COLO829 (cell line): ENCODE measurements at places on chromosomes 2 and 18.

- DNase-seq = no peak
These were observed 350.9 kb upstream of the CDH20 start for GRCh38 chr18:60982329-60982695.

DNA sequence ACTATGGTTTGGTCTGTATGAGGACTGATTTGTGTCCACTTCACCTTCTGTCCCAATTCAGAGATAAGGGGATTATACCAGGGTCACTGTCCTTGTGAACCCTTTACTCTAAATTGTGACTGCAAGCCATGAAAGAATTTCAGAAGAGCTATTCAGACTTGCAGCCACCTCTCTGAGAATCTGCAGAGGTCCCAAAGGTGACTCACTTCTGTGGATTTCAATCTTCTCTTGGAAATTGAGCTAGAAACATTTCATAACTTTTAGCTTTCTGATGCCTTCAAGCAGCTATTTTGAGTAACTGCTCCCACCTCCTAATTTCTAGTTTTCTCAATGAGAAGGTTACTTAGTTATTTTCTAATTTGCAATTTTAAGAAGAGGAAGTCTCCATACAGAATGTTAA is 1242.4 kb upstream of the ACVR2A start:
- no peak for DNase-seq

DNA sequence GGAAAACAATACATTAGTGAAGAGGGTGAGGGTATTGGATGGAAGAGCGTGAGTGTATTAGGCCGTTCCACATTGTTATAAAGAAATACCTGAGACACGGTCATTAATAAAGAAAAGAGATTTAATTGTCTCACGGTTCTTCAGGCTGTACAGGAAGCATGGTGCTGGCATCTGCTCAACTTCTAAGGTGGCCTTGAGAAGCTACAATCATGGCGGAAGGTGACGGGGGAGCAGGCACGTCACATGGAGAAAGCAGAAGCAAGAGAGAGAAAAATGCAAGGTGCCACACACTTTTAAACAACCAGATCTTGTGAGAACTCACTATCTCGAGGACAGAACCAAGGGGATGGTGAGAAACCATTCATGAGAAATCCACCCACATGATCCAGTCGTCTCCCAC is 18.2 kb downstream of the HPCAL1 start:
- DNase-seq = no peak

GRCh38 chr18:45275367-45276113 is 339.7 kb upstream of the SLC14A2 start:
- no peak for DNase-seq

GRCh38 chr2:161983866-161984265 is 90.1 kb downstream of the DPP4 start:
- no peak for DNase-seq

DNA sequence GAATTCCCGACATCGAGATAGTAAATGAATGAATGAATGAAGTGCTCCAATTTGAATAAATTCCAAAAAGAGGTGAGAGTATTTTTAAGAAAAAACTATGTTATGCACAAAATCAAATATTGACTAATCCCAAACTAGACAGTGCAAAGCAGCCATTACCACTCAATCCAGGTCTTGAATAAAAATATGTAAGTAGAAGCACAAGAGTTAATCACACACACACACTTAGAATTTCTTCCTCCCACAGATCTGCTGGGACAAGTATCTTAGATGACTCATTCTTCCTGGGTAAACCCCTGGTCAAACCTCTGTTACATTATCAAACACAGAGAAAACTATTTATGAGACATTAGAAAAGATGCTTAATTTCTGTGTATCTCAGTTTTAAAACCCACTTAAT is 102.0 kb downstream of the PLA2R1 start:
- DNase-seq = peak; percentile 76

DNA sequence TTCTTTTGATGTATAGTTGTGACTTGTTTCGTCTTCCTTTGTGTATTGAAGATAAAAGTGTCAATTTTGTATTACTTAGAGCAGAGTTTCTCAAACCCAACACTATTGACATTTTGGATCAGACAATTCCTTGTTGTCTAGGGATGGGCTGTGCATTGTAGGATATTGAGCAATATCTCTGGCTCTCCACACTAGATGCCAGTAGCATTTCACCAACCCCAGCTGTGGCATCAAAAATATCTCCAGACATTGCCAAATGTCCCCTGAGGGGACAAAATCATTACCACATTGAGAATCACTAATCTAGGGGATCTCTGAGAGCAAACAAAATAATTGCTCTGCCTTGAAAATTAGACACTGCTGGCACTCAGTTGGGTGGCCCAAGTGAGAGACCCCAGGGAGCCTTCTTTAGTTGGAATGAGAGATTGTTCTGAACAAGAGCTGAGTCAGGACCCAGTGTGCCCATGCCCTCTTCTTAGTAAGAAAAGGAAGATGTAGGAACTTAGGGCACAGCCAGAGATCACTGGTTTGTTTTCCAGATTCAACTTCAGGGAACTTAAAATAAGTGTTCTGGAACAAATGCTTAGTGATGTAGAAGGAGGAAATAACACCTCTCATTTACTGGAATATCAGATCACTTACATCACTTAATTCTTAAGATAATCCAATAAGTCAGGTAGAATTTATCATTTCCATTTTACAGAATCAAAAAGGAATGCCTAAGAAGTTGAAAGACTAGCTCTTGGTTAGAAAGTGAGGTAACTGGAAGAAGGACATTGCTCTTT is 466.6 kb upstream of the TNP1 start:
- DNase-seq = peak; percentile 46

- no peak for DNase-seq
These were observed 5.9 kb upstream of the CETN1 start for GRCh38 chr18:574149-574860.

- peak; percentile 49 for DNase-seq
These were observed 29.6 kb downstream of the DOK1 start for GRCh38 chr2:74584088-74584645.

GRCh38 chr2:17752892-17753802 is 463 bp downstream of the SMC6 start:
- DNase-seq = no peak

DNA sequence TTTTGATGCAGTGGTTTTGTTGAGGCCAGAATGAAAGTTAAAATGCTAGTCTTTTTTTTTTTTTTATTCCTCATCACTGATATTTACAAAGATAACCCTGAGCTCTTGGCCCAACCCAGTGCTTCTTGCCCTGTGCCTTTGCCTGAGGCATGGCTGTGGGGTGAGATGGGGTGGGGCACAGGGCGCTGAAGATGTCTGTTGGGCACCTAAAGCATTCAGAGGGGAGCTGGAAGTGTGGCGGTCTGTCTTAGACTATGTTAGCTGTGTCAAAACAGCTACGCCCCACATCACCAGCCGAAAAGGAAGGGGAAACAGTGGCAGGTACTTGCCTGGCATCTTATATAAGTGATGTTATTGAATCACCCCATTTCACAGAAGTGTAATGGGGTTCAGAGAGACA is 20.7 kb downstream of the TOGARAM2 start:
- no peak for DNase-seq

DNA sequence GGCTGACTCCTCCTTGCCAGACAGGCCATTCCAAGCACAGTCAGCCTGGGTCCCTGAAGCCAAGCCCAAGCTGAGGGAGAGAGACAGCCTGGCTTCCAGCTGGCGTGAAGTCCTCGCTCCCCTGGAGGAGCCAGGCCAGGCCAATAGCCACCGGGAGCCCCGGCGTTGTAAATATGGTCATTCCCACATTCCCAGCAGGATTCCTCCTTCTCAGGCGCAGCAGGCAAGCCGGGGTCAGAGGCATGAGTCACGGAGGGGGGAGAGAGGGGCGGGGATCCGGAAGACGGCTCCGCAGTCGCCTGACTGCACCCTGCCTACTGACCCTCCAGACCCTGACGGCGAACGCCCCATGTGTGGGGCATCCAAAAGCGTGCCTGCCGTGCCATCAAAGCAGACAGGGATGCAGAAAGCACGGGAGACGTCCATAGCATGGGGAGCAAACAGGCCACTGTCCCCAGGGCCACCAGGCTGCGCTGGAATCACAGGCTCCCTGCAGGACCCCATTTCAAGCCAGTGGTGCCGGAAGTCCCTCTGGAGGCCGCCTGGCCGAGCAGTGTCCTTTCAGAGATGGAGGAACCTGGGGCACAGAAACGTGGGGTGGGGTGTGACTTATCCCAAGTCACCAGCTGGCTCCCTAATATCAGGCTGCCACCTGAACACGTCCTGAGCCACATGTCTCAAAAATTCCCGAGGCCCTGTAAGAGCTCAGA is 48.2 kb downstream of the TWIST2 start:
- no peak for DNase-seq

GRCh38 chr18:6203791-6204190 is 210.9 kb downstream of the L3MBTL4 start:
- DNase-seq = no peak

GRCh38 chr2:220215785-220216184 is 588.4 kb downstream of the SLC4A3 start:
- no peak for DNase-seq

- no peak for DNase-seq
These were observed 361.9 kb downstream of the NYAP2 start for GRCh38 chr2:225761396-225761795.
